GF-D8 (cell line): ENCODE measurements at places on chromosomes 3 and 15.

DNA sequence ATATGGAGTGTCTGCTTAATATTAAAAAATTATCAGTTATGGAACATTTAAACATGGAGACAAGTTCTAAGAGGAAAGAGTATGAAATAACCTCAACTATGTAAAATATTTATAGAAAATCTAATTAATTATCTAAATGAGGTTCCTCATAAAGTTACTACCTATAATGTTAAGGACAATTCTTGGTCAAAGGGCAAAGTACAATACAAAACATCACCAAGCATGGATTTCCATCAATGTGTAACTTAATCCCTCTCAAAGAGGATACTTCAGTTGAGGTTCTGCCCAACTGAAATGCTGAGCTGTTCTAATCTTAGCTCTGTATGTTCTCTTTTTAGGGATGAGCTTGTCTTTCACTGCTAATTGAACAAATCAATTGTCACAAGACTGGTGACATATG lies 56.0 kb upstream of the CHRM5 start:
- DNase-seq, result no peak

- no peak for DNase-seq
Measured at GRCh38 chr15:99729920-99730319, 3.3 kb downstream of the LYSMD4 start.

DNA sequence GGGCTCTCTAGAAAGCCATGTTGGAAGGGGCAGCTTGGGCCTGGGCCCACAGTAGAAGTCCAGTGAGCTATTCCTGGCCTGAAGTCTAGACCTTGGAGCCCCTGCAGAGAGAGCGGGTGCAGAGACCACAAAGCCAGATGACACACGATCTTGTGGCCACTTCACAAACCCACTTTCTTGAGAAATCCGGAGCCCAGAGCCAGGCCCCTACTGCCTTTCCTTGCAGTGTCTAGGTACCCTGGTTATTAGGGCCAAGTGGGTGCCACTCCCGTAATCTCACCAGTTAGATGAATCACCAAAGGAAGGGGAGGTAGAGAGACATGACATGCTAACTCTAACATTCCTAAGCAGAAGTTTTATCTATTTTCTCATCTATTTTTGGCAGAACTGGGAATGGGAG lies 72.5 kb upstream of the ADAMTSL3 start:
- DNase-seq, result no peak

- DNase-seq, result no peak
Measured at GRCh38 chr3:64792445-64792844, 104.6 kb upstream of the ADAMTS9 start.

- DNase-seq, result no peak
Measured at GRCh38 chr3:52388933-52389332, 56.0 kb downstream of the SEMA3G start.

GRCh38 chr3:131218196-131218595 lies 163.4 kb upstream of the NUDT16 start:
- DNase-seq, result no peak

- DNase-seq, result no peak
Measured at GRCh38 chr15:40660686-40661085, 34.3 kb upstream of the RAD51 start.

GRCh38 chr3:52238193-52238760 lies 681 bp downstream of the TWF2 start:
- DNase-seq, result no peak

GRCh38 chr3:33438284-33438668 lies 1.9 kb downstream of the UBP1 start:
- no peak for DNase-seq

GRCh38 chr15:91281947-91282346 lies 181.9 kb downstream of the SV2B start:
- DNase-seq, result no peak

DNA sequence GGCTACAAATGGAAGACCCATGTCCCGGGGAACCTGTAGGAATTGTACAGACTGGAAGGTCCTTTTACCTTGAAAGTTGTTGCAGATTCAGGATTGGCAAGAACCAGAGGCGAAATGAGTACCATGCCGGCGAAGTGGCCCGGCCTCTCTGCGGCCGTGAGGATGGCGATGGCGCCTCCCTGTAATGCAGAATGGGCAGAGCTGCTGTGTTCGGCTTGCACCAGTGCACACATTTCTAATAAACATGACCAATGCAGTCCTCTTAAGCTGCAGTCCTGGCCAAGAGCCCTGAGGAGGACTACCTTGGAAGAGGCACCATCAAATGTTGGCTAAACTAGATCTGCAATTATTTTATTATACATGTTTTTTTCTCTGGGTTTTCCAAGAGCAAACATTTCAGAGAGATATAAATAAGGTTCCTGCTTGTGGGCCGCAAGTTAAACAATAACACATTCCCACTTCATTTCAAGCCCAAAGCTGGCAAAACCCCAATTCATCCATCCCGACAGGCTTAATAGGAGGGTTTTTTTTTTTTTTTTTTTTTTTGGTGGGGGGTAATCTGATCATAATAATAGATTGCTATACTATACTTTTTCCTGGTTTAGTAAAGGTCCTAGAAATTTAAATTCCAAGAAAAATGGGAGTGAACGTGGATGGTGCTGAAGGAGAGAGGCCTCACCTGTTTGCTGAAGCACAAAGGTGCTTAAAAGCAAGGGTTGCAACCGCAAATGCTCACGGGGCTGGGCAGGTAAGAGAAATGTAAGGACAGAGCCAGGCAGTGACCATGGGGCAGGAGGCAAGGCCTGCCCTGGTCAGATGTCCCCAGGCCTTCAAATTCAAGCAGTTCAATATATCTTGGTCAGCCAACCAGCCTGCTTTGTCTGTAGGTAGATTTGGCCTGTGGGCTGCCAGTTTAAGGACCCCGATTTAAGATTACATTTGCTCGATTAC lies 48.5 kb downstream of the ABTB1 start:
- no peak for DNase-seq

DNA sequence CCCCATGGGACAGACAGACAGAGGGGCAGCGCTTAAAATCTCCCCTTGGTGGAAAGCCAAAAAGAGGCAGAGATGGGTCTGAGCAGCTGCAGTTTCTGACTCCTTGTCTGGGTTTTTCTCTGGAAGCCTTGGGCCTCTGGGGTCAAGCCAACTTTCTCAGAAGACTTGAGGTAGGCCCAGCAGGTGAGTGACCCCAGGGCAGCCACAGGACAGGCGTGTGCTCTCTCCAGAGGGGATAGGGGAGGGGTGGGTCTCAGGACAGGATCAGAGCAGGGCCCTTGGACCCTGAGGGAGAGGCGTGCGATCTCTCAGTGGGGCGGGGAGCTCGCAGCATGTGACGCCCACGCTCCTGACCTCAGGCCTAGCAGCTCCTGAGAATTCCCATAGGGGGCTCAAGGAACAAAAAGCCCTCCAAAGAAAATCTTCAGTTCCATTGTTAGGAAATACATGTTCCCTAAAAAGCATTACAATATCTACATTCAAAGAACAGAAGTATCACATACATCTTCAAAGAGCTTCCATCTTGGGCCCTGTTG lies 34.6 kb upstream of the DUSP7 start:
- no peak for DNase-seq
